Hepatocyte (in vitro differentiated cells): ENCODE measurements at places on chromosomes 16 and 17.

- DNase-seq, result no peak
- H3K36me3 ChIP-seq, result no peaks in the 10 kb centered on the region
- no peak overlapping the region for H3K4me3 ChIP-seq
Measured at GRCh38 chr17:82972836-82973372, 106.5 kb upstream of the METRNL start.

DNA sequence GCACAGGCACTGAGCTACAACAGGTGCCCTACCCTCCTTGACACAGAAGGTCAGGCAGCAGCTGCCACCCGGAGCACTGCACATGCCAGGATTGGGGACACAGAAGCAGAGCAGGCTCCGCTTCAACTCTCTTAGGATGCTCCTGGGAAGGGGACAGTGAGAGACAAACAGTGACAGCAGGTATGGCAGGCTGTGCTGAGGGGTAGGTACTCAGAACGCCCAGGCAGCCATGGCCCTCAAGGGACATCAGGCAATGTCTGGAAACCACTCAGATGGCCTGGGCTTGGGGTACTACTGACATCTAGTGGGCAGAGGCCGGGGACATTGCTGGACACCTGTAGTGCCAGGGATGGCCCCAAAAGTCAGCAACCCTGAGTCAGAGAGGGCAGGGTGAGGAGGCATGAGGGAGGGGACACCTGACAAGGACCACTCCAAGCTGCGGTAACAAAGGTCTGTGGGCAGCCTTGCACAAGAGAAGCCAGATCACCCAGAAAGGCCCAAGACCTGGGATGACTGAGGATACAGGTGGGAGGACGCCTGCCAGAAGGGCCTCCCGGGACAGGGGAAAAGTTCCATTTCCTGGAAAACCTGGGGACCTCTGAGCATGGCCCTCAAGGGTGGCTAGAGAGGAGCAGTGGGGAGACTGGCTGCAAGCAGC is 21.2 kb downstream of the PEMT start:
- peaks cover 34% of the 10 kb centered on the region for H3K4me1 ChIP-seq
- H3K27me3 ChIP-seq, result no peaks in the 10 kb centered on the region
- H3K36me3 ChIP-seq, result no peaks in the 10 kb centered on the region
- peak; percentile 70 for DNase-seq

DNA sequence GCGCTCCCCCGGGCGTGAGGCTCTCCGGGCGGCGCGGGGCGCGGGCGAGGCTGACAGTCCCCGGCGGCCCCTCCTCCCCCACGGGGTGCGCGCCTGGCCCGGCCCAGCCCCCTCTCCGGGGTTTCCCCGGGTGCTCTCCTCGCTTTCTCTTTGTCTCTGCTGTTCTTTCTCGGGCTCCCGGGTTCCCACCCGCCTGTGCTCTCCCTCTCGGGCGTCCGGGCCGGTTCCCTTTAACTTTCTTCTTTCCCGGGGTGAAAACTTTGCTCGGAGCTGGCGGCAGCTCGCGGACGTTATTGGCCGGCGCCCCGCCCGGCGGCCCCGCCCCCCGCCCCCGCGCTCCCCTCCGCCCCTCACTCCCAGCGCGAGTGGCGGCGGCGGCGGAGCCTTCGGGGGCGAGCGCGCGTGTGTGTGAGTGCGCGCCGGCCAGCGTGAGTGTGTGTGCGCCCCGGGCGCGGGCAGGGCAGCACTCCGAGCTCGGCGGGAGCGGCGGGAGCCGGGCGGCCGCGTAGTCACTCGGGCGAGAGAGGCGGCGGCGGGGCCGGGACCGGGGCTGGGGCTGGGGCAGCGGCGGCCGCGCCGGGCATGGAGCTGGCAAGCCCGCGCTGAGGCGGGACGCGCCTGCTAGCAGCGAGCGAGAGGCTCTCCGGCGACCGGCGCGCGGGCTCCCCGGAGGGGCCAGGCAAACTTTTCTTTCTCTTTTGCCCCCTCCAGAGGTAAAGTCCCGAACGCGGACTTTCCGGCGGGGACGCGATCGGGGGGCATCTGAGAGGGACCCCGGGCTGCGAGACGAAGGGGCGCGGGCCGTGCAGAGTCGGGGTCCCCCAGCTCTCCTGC is at the start of gene NTN1:
NTN1 (plus strand) TSS at position 353 of the 834 bp plus-strand sequence. CDS start 864 bp downstream, outside the sequence.
- H3K27ac ChIP-seq, result no peak within 1 kb of the TSS
- H3K4me3 ChIP-seq, result peak within 1 kb of the TSS; percentile 72
- peak; percentile 77 for DNase-seq
- H3K27me3 ChIP-seq, result peaks cover 87% of the 10 kb centered on the region
- H3K4me1 ChIP-seq, result peaks cover 13% of the 10 kb centered on the region
- no peaks in the 10 kb centered on the region for H3K36me3 ChIP-seq

- H3K27ac ChIP-seq, result no peak overlapping the region
- DNase-seq, result no peak
- no peaks in the 10 kb centered on the region for H3K27me3 ChIP-seq
- no peak overlapping the region for H3K4me3 ChIP-seq
- H3K36me3 ChIP-seq, result no peaks in the 10 kb centered on the region
Measured at GRCh38 chr17:82880620-82881323, 41.0 kb upstream of the ZNF750 start.

GRCh38 chr17:81044764-81045589 is 10.0 kb downstream of the BAIAP2 start:
- peak overlapping the region; percentile 64 for H3K27ac ChIP-seq
- no peaks in the 10 kb centered on the region for H3K27me3 ChIP-seq
- peaks cover 37% of the 10 kb centered on the region for H3K4me1 ChIP-seq
- H3K4me3 ChIP-seq, result no peak overlapping the region
- H3K36me3 ChIP-seq, result no peaks in the 10 kb centered on the region
- DNase-seq, result peak; percentile 75

DNA sequence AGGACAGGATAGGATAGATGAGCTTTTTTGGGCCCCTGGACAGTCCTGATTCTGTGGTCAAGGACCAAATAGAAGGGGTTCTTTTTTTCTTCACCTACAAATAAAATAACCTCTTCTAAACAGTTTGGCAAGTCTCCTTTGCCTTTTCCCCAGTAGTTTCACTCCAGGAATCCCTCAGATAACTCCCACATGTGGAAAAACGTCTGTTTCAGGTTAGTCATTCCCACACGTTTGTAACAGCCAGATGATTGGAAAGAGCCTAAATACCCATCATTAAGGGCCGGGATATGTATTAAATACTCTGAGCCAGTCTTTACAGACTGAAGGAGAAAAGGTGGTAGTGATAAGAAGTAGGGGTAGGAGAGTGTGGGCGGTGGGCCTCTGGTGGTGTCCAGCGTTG is 58.3 kb downstream of the PLD6 start:
- DNase-seq, result no peak
- no peaks in the 10 kb centered on the region for H3K4me1 ChIP-seq
- H3K36me3 ChIP-seq, result no peaks in the 10 kb centered on the region
- H3K4me3 ChIP-seq, result no peak overlapping the region

- no peak overlapping the region for H3K27ac ChIP-seq
- no peak for DNase-seq
- no peaks in the 10 kb centered on the region for H3K4me1 ChIP-seq
- no peak overlapping the region for H3K4me3 ChIP-seq
- no peaks in the 10 kb centered on the region for H3K36me3 ChIP-seq
Measured at GRCh38 chr16:55615071-55615470, 40.7 kb upstream of the SLC6A2 start.

- H3K36me3 ChIP-seq, result no peaks in the 10 kb centered on the region
- H3K27me3 ChIP-seq, result no peaks in the 10 kb centered on the region
- DNase-seq, result no peak
- H3K4me1 ChIP-seq, result no peaks in the 10 kb centered on the region
- no peak overlapping the region for H3K4me3 ChIP-seq
- H3K27ac ChIP-seq, result no peak overlapping the region
Measured at GRCh38 chr16:72658888-72659717, 388.8 kb downstream of the ZFHX3 start.
